ENCODE measurements at places on chromosomes 3 and 15.
A peak's percentile ranks its signal among the peaks of the same experiment; 100 is the strongest.

- DNase-seq, result no peak
Measured at GRCh38 chr3:2771193-2771592, 339.0 kb downstream of the IL5RA start.

DNA sequence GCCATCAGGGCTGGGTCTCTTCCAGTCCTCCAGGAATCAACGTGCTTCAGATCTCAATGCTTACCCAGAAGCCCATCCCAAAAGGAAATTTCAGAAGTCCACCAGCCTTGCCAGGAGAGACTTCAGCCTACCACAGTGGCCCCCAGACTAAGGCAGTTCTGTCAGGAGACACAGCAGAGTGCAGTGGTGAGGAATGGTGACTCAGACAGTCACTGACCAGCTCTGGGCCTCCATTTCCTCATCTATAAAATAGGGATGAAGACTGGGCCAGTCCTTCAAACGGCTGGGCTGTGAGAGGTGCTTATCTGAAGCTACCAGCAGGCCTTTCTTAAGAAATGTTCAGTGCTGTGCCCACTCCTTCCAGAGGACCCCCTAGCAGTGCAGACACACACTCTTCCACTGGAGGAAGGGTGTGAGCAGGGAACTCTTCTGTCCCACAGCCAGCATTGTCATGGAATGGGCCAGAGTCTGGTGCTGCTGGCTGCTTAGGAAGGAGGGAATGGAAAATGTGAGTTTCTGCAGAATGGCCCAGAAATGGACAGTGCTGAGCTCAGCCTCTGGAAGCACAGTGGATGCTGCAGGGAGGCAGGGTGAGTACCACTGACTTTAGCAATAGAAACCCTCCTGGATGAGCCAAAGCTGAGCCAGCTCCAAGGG lies 41.6 kb upstream of the DUSP7 start:
- no peak for DNase-seq

DNA sequence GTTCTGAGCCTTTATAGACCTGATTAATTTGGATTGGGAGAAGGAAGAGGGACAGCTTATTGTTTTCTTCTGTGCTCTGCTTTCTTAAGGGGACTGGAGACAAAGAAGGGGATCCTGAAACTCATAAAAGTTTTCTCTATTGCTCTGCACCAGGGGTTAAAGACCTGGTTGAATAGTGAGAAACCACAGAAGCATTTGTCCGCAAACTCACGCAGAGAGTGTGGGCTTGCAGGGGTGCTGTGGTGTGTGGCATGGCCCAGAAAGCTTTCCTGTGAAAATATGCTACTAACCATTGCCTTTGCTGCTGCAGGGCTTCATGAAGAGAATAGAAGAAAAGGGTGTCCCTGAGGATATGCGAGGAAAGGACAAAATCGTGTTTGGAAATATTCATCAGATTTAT lies 73.1 kb upstream of the UMPS start:
- no peak for DNase-seq

DNA sequence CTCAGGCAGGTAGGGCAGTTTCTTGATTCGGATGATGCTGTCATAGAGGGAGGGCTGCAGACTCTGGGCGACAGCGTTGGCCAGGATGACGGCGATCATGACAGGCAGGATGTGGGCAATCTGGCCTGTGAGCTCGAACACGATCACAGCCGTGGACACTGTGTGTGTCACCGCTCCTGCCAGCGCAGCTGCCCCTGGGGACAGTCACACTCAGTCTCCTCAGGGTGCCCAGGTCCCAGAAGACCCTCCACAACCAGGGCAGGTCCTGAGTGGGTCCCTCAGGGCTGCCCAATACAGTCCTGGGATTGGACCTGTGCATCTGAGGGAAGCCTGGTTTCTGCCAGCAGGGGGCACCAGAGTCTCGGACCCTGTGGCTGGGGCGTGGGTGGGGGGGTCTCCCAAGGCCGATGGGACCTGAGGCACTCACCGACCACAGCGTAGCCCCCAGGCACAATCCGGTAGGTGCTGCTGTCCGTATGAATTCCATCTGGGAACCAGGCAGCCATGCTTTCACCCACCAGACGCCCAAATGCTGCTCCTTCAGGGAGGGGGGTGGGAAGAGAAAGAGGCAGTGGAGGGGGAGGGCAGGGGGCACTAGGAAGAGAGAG lies 7.2 kb downstream of the CLCN2 start:
- peak; percentile 42 for DNase-seq

- no peak for DNase-seq
Measured at GRCh38 chr3:159635047-159635641, 353.5 kb upstream of the IL12A start.

- DNase-seq, result no peak
Measured at GRCh38 chr3:186209810-186210752, 101.2 kb upstream of the ETV5 start.

- no peak for DNase-seq
Measured at GRCh38 chr3:122942937-122943827, 84.4 kb downstream of the SEMA5B start.

DNA sequence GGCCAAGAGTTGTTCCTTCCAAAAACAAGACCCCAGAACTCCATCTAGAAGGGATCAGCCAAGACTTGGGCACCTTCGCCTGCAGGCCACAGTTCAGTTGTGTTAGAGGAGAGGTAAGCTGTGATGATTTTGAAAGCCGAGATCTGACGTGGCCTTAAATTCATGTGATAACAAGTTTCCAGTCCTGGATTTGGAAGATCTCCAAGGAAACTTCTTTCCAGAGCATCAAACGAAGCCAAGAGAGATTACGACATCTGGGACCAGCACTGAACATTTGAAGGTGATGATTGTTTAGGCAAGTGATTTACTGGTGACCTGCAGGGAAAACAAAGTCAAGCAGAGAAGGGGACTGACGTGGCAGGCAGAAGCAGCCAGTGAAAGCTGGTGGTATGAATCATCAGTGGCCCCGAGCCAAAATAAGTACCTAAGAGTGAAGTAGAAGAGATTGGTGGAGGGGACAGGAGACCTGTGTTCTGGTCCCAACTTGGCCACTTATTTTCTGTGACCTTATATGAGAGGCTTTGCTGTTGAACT lies 339.0 kb upstream of the PROK2 start:
- no peak for DNase-seq

DNA sequence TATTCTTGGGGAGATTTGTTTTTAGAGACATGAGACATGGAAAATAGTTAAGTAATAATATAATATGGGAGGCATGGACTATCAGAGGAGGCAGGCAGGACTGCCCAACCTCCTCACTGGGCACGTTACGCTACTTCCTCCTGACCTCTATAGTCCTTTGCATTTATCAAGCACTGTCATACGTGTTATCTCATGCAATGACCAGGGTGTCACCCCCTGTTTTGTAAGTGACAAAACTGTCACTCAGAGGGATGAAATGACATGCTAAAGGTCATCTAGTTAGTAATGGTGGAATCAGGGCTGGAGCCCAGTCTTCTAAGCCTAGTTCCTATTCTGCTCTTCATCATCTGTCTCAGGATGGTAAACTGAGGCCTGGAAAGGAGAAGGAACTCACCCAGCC lies 66.7 kb downstream of the ST6GAL1 start:
- DNase-seq, result no peak

DNA sequence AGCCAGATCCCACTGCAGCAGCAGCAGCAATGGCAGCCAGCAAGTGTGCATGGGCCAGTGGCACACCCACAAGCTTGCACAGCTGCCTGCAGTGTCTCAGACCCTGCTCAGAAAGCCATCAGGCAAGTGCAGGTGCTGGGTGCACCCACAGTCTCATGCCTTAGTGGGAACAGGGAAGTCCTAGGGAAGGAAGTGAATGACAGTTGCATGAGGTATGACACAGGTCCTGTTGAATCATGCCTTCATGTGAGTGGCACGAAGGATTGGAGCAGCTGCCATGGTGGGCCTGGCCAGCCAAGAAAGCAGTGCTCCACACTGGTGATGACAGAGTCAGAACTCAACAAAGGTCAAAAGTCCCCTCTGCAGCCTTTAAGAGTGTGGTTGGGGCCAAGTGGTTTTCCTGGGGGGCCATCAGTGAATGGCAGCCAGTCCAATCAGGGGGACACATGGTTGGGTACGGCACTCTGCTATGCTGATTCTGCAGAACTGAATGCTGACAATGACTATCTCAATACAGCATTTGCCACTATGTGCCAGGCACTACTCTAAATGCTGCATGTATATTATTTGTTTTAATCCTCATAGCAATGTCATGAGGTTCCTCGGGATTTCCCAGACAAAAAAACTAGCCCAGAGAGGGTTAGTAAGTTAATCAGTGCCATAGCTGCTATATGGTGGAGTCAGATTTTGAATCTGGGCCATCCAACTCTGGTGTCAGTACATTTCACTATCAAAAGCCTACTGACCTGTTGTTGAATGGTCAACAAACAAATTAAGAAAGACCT lies 94.3 kb downstream of the AQP9 start:
- DNase-seq, result no peak

GRCh38 chr15:73856458-73857192 lies 16.7 kb upstream of the TBC1D21 start:
- no peak for DNase-seq

DNA sequence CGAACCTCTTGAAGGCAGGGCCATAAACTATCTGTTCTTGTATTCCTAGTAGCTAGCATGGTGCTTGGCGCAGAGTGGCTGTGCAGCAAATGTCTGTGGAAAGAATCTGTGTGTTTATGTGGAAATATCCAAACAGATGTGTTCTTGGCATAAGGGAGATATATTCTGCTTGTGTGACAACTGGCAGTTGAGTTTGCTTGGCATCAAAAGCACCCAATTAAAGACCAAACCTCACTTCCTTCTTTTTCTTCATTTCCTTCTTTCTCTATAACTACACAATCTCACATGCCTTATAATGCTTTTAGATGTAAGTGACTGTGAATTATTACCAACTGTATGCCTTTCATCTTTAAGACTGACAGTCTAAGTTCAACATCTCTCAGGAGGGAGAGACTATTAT lies 296.5 kb downstream of the SLC9A9 start:
- no peak for DNase-seq

GRCh38 chr15:100005013-100005412 lies 271.8 kb upstream of the LYSMD4 start:
- DNase-seq, result no peak

- no peak for DNase-seq
Measured at GRCh38 chr3:14719006-14719405, 44.1 kb downstream of the C3orf20 start.

DNA sequence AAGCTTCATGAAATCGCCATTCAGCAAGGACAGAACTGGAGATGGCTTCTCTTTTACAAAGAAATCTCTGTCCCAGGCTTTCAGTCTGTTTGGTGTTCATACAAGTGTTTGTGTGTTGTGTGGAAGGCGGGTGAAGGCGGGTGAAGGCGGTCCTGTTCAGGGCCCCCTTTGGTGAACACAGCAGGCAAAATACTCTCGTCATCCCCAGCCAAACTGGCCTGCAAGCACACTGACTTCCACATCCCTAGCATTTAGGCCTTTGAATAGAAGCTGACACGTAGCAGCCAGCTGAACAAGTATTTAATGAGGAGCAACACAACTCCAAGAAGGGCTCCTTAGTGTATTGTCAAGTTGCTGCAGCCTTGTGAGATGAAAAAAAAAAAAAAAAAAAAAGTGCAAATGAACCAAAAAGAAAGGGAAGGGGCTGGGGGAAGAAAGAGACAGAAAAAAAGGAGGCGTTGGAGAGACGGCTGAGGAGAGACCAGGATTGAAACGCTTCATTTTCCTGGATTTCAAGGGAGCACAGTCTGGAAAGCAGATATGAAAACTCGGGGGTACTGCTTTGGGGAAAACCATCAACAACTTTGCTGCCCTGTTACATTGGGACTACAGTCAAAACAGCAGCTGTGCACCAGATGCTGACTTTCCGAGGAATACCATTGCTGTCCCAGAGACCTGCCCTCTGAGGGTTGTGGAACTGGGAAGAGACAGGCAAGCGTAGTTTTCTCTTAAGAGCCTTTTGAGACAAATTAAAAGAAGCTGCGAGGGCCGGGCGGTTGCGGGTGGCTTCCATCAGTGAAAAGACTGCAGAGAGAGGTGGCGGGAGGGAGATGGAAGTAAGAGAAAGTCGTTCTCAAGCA lies 74.6 kb downstream of the TGFBR2 start:
- DNase-seq, result no peak

- no peak for DNase-seq
Measured at GRCh38 chr3:172586436-172586835, 63.2 kb upstream of the TNFSF10 start.

DNA sequence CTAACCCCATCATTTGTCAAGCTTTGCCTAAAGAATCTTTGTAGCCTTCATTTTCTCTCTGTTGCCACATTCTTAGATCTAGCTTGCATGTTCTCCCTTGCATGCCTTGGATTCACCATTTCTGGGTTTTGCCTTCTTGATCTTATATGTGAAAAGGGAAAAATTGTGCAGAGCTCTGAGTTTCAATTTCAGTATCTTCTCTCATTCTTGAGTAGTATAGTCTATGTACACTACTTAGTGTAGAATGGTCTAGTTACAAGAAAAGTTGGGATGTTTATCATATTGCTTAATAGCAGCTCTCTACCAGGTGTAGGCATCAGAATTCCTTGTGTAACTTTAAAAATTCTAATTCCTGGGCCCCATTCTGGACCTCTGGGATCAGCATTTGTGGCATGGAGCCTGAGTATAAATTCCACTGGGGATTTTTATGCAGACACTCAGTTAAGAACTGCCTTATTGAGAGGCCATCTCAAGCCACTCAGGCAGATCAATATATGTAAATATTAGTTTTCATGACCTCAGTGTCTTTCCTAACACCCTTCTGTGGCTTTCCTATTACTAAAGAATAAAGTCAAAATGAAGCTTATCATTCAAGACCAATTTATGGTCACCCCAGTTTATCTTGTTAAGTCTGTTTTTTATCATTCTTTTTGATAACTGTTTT lies 23.4 kb downstream of the GTF2E1 start:
- no peak for DNase-seq

- no peak for DNase-seq
Measured at GRCh38 chr15:38577424-38577987, 12.9 kb upstream of the RASGRP1 start.

DNA sequence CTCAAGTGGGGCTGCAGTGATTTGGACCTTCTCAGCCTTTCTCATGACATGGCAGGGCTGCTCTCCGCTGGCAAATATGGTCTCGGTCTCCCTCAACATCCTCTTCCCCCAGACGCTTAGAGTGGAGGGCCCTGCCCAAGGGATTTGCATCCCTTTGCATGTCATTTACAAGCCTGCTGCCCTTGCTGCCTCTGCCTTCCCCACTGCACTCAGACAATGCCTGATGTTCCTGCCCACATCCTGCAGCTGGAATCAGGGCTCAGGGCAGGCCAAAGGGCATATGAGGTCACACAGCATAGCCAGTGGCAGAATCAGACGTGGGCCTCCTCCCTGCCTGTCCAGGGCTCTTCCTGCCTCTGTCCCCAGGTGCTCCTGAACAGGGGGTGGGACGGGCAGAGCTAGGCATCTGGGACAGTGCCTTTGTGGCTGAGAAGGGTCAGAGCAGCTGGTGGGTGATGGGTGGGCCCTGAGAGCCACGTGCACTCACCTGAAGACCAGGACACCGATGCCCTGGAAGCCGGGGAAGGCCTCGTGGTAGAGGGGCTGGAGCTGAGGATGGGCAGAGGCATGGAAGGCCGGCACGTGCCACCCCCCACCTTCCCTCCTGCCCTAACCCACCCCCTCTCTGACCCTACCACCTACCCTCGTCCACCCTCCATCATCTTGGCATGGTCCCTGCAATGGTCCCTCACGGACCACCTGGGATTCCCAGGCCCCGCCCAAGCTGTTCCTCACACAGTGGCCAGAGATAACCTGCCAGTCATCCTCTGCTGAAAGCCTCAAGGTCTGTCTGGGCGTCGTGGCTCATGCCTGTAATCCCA lies 27.4 kb upstream of the GOLGA6C start:
- DNase-seq, result no peak
